ENCODE measurements at places on chromosomes 16 and 17. TPM values are rescaled to one million over a fixed set of nuclear protein-coding genes. Genes with fewer than 3 reads are reported as not detected.
A peak's percentile ranks its signal among the peaks of the same experiment; 100 is the strongest.

DNA sequence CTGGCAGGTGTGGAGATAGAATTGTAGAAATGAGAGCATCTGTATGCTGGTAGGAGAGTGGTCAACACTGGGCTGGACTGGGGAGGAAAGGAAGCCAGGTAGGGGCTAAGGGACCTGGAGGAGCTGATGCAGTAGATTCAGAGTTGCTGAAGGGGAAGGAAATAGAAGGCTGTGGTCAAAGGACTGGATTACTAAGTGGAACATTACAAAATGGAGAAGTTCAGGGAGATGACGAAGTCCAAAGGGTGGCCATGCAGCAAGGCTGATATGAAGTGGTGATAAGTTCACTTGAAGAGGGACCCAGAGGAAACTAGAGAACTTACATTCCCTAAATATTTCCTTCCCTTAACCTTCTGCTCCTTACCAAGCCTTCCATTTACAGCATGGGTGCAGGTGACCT lies 8.6 kb upstream of the CCL2 start:
- DNase-seq: no peak
- H3K27ac ChIP-seq: no peak overlapping the region
- H3K27me3 ChIP-seq: no peaks in the 10 kb centered on the region
- no peaks in the 10 kb centered on the region for H3K36me3 ChIP-seq
- H3K4me3 ChIP-seq: no peak overlapping the region
- peaks cover 50% of the 10 kb centered on the region for H3K4me1 ChIP-seq

FBXL19 gene
- 7.1 TPM for total RNA-seq

GRCh38 chr17:58204796-58205195 lies 12.3 kb downstream of the EPX start:
- H3K27me3 ChIP-seq: peaks cover 14% of the 10 kb centered on the region
- DNase-seq: no peak
- no peak overlapping the region for H3K4me3 ChIP-seq
- no peaks in the 10 kb centered on the region for H3K4me1 ChIP-seq
- H3K27ac ChIP-seq: no peak overlapping the region

GRCh38 chr17:59825533-59826322 lies 67.0 kb downstream of the TUBD1 start:
- H3K27me3 ChIP-seq: no peaks in the 10 kb centered on the region
- H3K4me3 ChIP-seq: no peak overlapping the region
- peaks cover 53% of the 10 kb centered on the region for H3K4me1 ChIP-seq
- H3K36me3 ChIP-seq: peaks cover 8% of the 10 kb centered on the region
- peak; percentile 56 for DNase-seq
